Nucleus accumbens (tissue), 56 donors: ENCODE measurements at places on chromosomes 11 and 22.

- no peak for DNase-seq
Observed at GRCh38 chr11:133323354-133323753, 208.9 kb downstream of the OPCML start.

DNA sequence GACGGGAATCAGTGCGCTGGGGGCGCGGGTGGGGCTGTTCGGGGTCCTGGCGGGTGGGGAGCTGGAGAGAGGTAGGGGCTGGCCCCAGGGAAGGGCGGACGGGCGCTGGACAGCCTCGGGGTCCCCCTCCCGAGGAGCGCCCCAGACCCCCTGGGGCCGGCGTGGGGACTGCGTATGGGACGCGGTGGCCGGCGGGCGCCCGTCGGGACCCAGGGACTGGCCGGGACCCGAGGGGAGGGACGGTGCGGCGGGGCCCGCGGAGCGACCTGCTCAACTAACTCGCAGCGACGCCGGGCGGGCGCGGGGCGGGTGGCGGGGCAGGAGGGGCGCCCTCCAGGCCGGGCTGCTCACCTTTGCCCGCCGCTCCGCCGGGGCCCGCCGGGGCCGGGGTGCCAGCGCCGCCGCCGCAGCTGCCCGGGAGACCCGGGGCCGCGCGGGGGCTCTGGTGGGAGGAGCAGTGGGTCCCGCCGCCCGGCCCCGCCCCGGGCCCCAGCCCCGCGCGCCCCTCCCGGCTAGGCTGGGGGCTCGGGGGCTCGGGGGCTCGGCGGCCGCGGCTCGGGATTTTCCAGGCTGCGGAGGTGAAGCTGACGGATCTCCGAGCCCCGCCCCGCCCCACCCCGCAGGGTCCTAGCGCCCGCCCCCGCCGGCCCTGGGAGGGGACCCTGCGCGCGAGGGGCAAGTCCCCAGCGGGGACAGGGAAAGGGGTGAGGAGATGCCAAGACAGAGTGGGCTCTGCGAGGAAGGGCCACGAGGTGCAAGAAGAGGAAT lies 12.3 kb downstream of the STARD10 start:
- no peak for DNase-seq

- DNase-seq, result no peak
Observed at GRCh38 chr11:68083517-68083916, 37.7 kb downstream of the CHKA start.

- no peak for DNase-seq
Observed at GRCh38 chr11:124736736-124737135, 3.0 kb upstream of the NRGN start.

GRCh38 chr11:47971501-47971900 lies 8.9 kb upstream of the PTPRJ start:
- no peak for DNase-seq

DNA sequence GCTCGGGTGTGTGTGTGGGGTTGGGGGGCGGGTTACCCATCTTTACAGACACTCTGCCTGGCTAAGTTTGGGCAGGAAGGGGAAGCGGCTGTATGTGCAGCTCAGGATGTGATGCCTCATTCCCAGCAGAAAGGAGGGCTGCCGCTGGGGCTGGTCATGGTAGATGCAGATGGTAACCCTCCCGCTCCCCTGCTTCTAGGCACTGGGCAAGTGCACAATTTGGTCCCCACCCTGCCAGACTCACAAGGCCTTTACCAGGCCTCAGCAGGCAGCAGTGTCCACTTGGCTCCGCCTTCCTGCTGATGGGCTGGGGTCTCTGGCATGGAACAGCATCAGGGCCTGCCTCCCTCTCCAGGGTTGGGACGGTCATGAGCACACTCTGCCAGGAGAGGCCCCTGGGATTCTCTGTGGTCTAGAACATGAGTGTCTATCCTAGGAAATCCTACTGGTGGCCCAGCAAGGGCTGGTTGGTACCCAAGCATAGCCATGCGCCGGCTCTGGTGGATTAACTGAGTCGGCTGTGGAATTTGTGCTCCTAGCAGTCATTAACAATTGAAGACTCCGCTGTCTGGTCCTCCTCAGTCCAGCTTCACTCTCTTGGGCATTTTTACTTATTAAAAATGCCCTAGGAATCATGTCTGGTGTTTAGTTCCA lies 4.2 kb downstream of the LMO1 start:
- DNase-seq, result no peak

DNA sequence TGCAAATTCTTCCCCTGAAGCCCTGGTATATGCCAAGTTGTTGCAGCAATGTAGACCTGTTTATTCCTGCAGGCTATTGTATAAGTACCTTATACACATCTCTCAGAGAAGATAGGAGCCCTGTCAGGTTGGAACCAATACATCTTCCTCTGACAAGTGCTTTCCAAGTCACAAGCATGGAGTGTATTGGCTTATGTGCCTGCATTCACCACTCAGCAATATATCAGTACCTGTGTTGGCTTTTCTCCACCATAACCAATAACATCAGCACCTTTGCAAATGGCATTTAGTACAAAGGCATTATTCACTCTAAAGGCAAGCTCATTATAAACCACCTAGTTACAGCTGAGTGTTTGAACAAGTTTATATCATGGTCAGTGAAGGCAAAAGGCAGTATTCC lies 611.7 kb upstream of the CNTN5 start:
- no peak for DNase-seq

GRCh38 chr22:50105208-50106100 lies 15.6 kb downstream of the MOV10L1 start:
- no peak for DNase-seq

DNA sequence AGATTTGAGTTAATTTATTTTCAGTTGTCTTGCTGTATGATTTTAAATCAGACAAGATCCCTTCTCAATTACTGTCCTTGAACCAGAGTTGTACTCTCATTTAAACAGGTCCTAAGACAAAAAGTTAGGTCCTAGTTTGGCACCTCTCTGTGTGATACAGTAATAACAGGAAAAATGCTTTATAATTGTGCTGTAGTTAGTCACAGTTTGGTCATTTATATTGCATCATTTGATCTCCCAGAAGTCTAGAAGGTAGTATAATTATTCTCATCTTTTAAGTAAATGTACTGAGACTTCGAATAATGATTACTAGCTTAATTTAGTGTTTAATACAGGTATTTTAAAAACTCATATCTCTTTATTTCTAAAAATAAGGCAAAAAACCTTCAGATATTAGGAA lies 18.1 kb upstream of the LUZP2 start:
- no peak for DNase-seq

- no peak for DNase-seq
Observed at GRCh38 chr11:123303924-123304323, 108.9 kb upstream of the CLMP start.

DNA sequence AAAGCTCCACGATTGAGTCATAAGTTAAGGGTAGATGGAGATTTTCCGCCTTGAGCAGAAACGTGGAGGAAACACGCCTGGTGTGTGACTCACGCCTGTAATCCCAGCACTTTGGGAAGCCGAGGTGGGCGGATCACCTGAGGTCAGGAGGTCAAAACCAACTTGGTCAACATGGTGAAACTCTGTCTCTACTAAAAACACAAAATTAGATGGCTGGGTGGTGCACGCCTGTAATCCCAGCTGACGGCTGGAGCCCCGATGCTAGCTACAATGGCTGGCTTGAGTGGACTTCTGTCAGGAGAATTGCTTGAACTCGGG lies 17.3 kb upstream of the DGCR8 start:
- DNase-seq, result no peak

DNA sequence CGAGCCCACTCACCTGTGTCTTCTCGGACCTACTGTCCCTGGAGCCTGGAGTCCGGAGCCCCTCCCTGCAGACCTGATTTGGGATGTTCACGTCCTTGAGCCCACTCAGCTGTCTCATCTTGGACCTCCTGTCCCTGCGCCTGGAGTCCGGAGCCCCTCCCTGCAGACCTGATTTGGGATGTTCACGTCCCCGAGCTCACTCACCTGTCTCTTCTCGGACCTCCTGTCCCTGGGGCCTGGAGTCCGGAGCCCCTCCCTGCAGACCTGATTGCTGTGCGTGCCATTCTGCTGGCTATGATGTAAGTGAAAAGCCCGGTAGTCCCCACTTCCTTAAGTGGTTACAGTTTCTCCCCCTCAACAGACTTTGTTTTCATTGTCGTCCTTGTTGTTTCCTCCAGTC lies 867.1 kb downstream of the BRD1 start:
- no peak for DNase-seq

- no peak for DNase-seq
Observed at GRCh38 chr11:11899401-11899800, 57.6 kb downstream of the USP47 start.

GRCh38 chr11:104090767-104091166 lies 54.3 kb downstream of the DDI1 start:
- no peak for DNase-seq

DNA sequence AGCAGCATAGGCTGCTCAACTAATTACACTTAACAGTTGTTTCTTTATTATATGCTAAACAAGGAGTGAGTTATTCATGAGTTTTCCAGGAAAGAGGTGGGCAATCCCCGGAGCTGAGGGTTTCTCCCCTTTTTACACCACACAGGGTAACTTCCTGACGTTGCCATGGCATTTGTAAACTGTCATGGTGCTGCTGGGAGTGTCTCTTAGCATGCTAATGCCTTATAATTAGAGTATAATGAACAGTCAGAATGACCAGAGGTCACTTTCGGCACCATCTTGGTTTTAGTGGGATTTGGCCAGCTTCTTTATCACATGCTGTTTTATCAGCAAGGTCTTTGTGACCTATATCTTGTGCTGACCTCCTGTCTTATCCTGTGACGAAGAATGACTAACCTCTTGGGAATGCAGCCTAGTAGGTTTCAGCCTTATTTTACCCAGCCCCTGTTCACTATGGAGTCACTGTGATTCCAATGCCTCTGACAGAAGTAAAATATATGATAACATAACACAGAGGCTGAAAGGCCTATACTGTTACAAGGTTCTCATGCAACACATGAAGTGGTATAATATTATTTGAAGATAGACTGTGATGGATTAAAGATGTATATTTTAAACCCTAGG lies 41.3 kb upstream of the RDX start:
- no peak for DNase-seq

DNA sequence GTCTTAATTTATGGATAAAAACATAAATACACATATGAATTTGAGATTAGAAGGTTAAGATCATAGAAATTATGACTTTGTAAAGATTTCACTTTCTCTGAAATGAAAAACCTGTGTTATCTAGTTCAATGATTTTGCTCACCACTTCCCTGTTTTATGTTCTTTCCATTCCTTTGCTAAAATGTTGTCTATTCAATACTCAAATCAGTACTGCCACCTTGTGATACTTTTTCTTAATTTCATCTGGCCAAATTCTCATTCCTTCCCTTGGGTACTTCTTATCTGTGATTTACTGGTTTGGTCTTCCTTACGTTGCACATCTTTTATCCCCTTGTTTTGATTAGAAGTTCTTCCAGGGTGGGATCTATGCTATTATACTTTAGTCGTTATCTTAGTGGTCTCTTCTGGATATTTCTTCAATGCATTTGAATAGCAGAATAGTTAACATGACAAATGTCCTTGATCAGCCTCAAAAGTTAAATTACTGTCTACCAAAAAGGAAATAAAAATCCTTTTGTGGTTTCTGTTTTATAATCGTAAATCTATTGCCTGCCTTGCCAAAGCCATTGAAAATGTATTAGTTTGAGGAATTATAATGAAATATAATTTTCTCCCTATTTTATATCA lies 197.0 kb downstream of the PGR start:
- no peak for DNase-seq

DNA sequence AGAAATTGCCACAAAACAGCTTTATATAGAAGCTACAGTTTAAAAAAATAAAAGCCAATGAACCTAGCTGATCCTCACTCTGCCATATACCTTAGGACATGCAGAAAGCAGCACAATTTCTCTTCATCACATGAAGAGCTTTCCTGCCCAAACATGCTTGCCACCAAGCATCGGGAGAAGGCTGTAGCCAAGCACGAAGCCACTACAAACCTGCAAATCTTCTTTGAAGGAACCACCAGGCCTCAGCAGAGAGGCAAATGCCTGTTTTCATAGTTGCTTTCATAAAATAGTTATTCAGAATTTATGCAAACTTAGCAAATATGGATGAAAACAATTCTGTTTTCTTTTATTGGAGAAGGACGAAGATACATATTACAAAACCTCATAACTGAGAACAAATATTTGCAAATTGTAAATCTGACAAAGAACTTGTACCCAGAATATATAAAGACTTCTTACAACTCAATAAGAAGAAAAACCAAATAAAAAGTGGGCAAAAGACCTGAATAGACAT lies 100.3 kb downstream of the RBFOX2 start:
- no peak for DNase-seq

GRCh38 chr11:10655227-10655626 lies 38.3 kb downstream of the IRAG1 start:
- DNase-seq, result no peak

DNA sequence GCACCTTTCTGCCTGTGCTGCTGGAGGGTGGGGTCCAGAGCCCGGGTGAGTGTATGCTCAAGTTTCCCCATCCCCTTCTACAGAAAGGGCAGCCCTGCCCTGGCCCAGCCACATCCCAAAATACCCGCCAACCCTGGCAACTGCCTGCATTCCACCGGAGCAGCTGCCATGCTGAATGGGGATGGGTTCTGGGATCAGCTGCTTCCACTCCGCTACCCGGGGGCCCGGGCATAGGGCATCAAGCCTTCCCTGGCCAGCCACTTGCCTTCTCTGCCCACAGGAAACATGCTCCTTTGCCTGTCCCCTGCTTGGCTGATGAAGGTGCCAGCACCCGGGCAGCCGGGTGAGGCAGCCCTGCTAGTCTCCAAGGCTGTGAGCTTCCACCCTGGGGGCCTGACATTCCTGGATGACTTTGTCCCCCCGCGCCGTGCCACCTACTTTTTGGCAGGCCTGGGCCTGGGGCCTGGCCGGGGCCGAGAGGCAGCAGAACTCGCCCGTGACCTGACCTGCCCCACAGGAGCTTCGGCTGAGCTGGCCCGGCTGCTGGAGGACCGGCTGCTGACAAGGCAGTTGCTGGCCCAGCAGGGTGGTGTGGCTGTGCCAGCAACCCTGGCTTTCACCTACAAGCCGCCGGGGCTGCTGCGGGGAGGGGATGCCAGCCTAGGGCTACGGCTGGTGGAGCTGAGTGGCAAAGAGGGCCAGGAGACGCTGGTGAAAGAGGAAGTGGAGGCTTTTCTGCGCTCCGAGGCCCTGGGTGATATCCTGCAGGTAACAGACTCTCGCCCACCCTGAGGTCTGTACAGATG lies 3.2 kb downstream of the CARNS1 start:
- no peak for DNase-seq

DNA sequence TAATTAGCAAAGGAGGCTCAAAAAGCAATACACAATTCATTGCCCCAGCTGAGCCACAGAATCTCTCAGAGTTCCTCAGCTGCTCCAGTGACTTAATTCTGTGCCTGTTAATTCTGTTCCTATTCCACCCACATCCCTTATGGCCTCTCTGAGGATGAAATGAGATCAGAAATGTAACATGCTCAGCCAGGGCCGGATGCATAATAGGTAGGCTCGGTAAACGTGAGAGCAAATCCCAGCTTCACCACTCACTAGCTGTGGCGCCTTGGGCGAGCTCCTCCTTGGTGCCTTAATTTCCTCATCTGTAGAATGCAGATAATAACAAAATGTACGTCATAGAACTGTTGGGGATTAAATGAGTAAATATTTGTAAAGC lies 42.8 kb upstream of the DKK3 start:
- no peak for DNase-seq
